HCT116 (cell line): ENCODE measurements at places on chromosomes 2 and 18.

GRCh38 chr2:66240286-66240685, 194.6 kb upstream of the MEIS1 start:
- DNase-seq = no peak

DNA sequence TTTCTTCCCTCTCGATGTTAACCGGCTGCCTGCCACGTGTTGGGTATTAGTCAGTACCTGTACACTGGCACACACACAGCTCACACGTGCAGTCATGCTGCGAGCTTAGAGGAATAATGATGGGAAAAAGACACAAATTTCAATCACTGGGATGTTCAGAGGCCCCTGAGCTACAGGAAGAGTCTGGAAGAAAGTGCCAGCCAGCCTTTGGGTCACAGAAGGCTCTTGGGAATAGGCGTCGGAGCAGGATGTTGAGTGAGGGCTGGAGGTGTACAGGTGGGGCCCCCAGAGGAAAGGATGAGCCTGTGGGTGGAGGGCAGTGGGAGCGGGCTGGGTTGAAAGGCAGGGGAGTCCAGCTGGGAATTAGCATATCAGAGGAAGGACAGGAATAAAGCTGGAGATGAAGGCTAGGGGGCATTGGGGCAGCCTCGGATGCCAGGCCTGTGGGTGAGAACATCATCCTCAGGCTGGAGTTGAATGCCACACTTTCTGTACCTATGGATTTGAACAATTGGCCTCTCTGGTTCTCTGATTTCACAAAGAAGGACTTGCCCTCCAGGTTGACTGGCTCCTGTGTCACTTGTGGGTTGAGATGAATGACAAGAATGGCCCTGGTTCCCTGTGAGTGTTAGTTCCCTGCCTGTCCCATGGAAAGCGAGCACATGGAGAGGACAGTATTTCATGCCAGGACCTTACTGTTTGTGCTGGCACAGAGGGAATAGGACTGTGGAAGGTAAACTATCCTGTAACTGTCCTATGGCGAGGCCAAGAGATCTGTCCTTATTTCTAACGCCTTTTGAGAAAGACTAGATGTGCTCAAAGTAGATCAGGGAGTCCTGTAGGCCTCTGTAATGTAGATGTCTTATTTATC, 40.6 kb downstream of the GREB1 start:
- no peak for DNase-seq

GRCh38 chr2:73830871-73831401, 2.2 kb downstream of the STAMBP start:
- no peak for DNase-seq

- no peak for DNase-seq
These were observed 487.3 kb upstream of the SPRED2 start for GRCh38 chr2:65919550-65920188.

DNA sequence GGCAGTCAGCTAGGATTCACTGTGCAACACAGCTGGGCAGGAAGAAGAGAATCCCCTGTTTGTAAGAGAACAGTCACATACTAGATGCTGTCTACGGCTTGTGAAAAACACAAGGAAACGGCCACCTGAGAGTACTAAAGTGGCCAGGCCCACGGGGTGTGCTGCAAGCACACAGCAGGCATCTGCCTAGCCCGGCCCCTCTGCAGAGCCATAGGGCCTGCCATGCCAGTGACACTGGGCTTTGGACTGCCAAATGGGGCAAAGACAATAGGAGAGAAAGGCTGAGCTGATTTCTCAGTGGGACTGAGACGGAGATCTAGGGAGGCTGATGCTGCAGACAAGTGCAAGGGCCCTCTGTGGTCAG, 10.3 kb downstream of the TUBB6 start:
- DNase-seq = no peak

GRCh38 chr18:10121028-10121427, 207.2 kb downstream of the VAPA start:
- DNase-seq = no peak

GRCh38 chr2:66830881-66831280, 396.0 kb downstream of the MEIS1 start:
- DNase-seq = no peak
